ENCODE measurements at places on chromosomes 7 and 10. TPM values are rescaled to one million over a fixed set of nuclear protein-coding genes. Genes with fewer than 3 reads are reported as not detected.

- DNase-seq, result no peak
- no peak overlapping the region for H3K27ac ChIP-seq
- no peaks in the 10 kb centered on the region for H3K36me3 ChIP-seq
- H3K4me1 ChIP-seq, result no peaks in the 10 kb centered on the region
- H3K27me3 ChIP-seq, result no peaks in the 10 kb centered on the region
Measured at GRCh38 chr7:11716185-11716584, 115.8 kb downstream of the THSD7A start.

PAPOLB gene
- polyA plus RNA-seq, result 0.15 TPM

OR13A1 gene
- polyA plus RNA-seq, result 0.06 TPM

DNA sequence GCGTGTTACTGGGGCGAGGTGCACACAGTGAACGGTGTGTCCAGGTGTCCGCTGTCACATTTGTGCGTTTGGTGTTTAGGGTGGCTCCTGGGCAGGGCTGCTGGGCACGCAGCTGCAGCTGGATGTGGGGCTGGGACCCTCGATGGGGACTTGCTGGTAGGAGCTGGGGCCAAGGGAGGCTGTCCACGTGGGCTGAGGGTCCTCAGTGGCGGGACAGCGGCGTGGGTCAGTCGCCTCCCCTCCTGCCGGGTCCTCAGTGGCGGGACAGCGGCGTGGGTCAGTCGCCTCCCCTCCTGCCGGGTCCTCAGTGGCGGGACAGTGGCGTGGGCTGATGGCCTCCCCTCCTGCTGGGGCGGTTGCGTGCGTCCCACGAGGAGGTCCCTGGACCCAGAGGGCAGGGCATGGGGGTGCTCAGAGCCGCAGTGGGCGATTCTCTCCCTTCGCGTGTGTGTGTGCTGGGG lies 68.5 kb downstream of the INPP5A start:
- no peaks in the 10 kb centered on the region for H3K36me3 ChIP-seq
- no peaks in the 10 kb centered on the region for H3K27me3 ChIP-seq
- H3K4me3 ChIP-seq, result no peak overlapping the region

GRCh38 chr10:71089162-71089561 lies 123.2 kb upstream of the UNC5B start:
- no peaks in the 10 kb centered on the region for H3K36me3 ChIP-seq
- no peaks in the 10 kb centered on the region for H3K4me1 ChIP-seq
- no peak overlapping the region for H3K4me3 ChIP-seq
- peaks cover 9% of the 10 kb centered on the region for H3K27me3 ChIP-seq
- no peak overlapping the region for H3K27ac ChIP-seq
- no peak for DNase-seq

DNA sequence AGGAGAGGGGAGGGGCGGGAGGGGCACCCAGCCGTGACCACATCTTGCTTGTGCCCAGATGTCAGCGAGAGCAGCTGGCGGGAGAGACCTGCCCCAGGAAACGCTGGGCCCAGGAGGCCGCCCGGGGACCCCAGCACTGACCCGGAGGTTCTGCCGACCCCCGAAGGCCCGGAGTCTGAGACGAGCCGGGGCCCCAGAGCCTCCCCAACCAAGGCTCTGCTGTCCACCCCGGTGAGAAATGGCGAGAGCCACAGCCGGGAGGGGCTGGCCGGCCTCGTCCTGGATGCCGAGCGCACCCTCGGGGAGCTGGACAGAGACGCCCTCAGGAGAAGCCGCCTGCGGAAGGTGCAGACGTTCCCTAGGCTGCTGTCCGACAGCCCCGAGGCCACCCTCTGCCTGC lies 25.9 kb downstream of the KNDC1 start:
- no peak for DNase-seq
- H3K4me1 ChIP-seq, result no peaks in the 10 kb centered on the region
- no peak overlapping the region for H3K4me3 ChIP-seq
- H3K27ac ChIP-seq, result no peak overlapping the region
- H3K27me3 ChIP-seq, result no peaks in the 10 kb centered on the region

SP8 gene
- not detected for polyA plus RNA-seq

DNA sequence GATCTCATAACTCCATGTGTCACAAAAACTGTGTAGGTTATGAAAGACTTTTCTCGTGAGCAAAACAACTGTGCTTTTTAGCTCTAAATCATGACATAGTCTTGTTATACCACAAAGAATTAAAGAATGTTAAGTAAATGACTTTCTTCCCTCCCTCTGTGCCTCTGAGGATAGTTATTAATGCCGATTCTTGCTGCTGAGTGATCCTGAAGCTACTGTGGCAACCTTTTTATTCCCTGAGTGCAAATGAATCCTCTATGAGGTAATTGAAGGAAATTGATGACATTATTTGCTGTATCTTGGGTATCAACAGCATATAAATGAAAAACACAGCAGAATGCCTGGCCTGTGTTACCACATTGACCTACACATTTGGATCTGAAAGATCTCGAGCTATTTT lies 142.2 kb upstream of the HDAC9 start:
- no peak overlapping the region for H3K27ac ChIP-seq
- no peak overlapping the region for H3K4me3 ChIP-seq
- H3K36me3 ChIP-seq, result no peaks in the 10 kb centered on the region
- H3K27me3 ChIP-seq, result no peaks in the 10 kb centered on the region
- DNase-seq, result no peak
- H3K4me1 ChIP-seq, result no peaks in the 10 kb centered on the region
